ENCODE measurements at places on chromosomes 5 and 9.
A peak's percentile ranks its signal among the peaks of the same experiment; 100 is the strongest.

- DNase-seq: no peak
Measured at GRCh38 chr9:23088932-23089364, 642.3 kb downstream of the DMRTA1 start.

DNA sequence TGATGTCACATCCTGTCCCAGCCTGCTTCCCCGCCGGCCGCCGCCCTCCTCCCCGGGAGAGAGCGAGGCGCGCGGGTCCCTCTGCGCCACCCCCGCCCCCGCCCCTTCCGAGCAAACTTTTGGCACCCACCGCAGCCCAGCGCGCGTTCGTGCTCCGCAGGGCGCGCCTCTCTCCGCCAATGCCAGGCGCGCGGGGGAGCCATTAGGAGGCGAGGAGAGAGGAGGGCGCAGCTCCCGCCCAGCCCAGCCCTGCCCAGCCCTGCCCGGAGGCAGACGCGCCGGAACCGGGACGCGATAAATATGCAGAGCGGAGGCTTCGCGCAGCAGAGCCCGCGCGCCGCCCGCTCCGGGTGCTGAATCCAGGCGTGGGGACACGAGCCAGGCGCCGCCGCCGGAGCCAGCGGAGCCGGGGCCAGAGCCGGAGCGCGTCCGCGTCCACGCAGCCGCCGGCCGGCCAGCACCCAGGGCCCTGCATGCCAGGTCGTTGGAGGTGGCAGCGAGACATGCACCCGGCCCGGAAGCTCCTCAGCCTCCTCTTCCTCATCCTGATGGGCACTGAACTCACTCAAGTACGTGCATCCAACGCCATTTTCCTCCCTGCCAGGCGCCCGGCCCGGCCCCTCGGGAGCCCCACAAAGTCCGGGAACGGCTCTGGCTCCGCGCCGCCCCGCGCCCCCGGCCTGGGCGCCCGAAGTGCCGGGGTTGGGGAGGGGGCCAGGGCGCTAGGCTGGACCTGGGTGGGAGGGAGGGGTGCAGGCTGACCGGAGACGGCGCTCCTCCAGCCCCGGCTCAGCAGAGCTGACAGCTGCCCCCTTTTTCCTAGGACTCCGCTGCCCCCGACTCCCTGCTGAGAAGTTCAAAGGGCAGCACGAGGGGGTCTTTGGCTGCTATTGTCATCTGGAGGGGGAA lies 12.0 kb upstream of the OLFM1 start:
- DNase-seq: no peak

- DNase-seq: no peak
Measured at GRCh38 chr9:104987743-104988142, 59.8 kb upstream of the ABCA1 start.

DNA sequence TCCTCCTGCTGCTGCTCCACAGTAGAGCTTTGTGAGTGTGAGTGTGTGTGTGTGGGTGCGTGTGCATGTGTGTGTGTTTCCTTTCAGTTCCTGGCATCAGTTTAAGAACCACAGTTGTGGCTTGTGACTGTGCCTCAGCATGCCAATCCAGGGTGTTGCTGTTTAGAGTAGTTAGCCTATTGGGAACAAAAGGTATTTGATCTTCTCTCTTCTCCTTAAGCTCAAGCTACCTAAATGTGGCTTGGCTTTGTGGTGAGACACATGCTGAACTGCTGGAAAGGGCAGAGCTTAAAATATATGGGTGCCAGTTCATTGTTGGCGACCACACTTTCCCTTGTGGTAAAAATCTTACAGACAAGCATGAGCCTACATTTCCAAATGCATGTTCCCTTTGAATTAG lies 116.6 kb upstream of the BNC2 start:
- DNase-seq: no peak

DNA sequence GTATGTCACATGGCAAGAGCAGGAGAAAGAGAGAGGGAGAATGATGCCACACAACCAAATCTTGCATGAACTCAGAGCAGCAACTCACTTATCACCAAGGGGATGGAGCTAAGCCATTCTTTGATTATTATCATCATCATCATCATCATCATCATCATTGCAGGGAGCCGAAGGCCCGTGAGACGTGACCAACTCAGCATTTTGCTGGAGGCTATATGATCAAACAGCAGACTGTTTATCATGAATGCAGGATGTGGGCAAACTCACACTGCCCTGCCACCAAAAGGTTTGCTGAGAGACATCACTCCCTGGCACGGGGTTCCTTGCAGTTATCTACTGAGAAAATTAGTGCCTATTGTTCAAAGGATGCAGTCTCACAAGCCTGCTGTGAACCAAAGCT lies 8.6 kb upstream of the ZNF169 start:
- peak; percentile 5 for DNase-seq

- no peak for DNase-seq
Measured at GRCh38 chr5:160742446-160742845, 109.6 kb downstream of the ATP10B start.

DNA sequence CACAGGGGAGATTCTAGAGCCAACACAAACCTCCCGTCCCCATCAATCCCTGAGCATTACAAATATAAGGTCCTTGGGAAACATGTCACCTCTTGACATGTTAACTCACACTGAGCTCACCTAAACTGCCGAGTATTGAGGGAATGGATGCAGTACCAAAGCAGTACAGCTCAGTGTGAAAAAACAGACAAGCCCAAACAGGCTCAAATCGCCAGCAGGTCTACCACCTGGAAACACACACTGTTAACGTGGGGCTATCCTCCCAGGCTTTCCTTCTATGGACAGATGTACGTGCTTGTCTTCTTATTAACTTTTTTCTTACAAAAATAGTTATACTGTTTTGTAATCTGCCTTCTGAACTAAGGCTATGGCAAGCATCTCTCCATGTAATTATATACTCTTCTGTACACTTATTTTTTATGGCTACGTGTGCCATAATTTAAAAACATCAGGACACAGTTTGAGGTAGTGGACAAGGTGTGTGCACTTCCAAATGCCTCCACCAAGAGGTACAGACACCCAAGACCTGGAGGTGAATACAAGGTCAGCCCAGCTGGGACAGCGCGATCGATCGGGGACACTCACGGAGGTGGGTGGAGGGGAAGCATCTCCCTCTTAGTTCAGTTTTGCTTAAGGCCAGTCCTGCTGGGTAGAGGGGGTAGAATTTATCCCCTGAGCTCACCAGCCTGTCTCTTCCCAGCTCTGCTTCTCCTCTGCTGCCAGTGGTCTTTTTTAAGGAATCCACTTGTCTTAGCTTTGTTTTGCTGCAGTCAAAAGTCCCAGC lies 76.5 kb downstream of the DAP start:
- no peak for DNase-seq

GRCh38 chr5:67476995-67477394 lies 280.4 kb upstream of the CD180 start:
- no peak for DNase-seq
